ENCODE measurements at places on chromosomes 2 and 18.
A peak's percentile ranks its signal among the peaks of the same experiment; 100 is the strongest.

DNA sequence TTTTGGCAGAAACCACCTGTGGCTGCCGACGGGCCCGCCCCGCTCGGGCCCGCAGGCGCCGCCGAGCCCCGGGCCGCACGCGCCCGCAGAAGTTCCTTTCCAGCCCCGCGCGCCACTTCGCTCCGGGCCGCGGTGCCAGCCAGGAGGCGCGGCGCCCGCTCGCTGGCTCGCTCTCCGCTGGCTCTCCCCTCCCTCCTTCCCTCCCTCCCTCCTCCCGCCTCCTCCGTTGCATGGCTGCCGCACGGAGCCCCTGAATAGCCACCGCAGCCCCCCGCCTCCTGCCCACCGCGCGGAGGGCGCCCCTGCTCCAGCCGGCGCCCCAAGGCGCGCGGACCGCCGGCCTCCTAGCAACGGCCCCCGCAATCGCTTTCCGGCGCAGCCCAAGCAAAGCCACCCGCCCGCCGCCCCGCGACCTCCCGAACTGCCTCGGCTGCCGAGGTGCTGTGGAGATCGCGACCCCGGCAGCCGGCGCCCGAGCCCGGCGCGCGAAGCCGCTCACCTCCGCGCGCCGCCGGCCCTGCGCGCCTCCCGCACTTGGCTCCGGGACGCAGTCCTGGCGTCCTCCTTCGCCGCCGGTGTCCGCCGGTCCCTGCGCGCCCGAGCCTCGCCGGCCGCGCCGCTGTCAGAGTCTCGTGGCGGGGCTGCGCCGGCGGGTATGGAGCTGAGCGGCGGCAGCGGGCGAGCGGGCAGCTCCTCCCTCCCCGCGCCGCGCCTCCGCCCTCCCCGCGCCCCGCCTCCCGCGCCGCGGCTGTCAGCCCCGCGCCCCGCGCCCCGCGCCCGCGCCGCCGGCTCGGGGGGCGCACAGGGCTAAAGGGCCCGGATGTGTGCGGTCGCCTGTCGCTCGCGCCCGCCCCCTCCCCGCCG lies at the start of gene ZBTB7C:
Gene ZBTB7C, minus strand, starts transcription at position 657 of the 864 bp plus-strand sequence.
- no peak for DNase-seq

GRCh38 chr2:128012698-128013097 lies 15.2 kb downstream of the SAP130 start:
- DNase-seq = no peak

DNA sequence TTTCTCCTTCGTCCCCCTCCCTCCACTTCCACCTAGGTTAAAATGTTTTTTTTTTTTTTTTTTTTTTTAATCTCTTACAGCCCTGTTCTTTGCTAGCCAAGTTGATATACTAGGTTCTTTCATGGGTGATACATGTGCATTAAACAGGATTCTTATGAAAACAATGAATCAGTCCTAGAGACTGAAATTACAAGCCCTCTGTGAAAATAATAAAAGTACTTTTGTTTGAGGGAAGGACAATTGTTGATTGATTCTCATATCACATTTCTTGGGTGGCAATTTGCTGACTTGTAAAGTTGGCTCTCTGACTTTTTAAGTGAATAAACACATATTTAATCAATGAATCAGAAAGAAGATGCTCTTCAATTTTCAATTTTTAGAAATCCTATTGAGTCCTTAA lies 639.9 kb downstream of the LRP1B start:
- DNase-seq = no peak

- no peak for DNase-seq
Observed at GRCh38 chr18:25876330-25876948, 214.0 kb downstream of the SS18 start.

GRCh38 chr2:86000131-86000937 lies 105.4 kb downstream of the POLR1A start:
- no peak for DNase-seq

GRCh38 chr2:191217580-191217979 lies 27.6 kb upstream of the MYO1B start:
- DNase-seq = no peak

- DNase-seq = no peak
Observed at GRCh38 chr2:61689568-61689967, 151.4 kb upstream of the XPO1 start.

DNA sequence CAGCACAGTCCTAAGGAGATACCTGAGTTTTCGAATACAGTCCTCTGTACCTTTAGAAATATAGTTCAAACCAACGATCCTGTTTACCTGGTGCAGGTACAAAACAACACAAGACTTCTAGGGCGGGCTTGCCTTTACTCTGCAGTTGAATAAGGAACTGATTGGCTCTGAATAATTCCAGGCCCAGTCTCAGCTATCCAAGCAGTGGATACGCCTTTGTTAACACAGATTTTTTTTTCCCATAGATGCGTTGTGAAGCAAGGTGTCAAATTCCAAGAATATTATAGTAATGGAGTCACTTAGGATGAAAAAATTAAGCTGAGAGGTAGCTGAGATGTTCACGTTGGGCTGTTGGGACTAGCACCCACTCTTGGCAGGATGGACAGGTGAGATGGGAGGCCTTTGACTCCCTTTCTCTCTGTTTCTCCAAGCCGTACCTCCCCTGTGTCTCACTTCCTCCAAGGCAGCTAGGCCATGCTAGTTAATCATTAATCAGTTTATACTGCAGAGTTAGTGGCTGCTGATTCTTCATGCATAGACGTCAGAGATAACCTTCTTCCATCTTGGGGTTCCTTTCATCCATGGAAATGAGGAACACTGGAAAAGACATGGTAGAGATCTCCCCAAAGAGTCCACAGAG lies 380.8 kb upstream of the ACVR2A start:
- DNase-seq = no peak

- DNase-seq = no peak
Observed at GRCh38 chr2:204574486-204574885, 29.2 kb downstream of the PARD3B start.

GRCh38 chr2:230124235-230124634 lies 55.5 kb upstream of the SLC16A14 start:
- no peak for DNase-seq

DNA sequence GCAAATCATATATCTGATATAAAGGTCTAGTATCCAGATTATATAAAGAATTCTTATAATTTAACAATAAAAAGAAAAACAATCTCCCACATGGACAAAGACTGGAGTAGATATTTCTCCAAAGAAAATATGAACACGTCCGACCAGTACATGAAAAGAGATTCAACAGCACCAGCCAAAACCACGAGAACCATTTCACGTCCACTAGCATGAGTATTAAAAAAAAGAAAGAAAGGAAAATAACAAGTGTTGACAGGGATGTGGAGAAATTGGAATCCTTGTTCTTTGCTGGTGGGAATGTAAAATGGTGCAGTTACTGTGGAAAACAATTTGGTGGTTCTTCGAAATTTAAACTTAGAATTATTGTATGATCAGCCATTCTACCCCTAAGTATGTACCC lies 432.7 kb upstream of the TRIB2 start:
- DNase-seq = no peak

DNA sequence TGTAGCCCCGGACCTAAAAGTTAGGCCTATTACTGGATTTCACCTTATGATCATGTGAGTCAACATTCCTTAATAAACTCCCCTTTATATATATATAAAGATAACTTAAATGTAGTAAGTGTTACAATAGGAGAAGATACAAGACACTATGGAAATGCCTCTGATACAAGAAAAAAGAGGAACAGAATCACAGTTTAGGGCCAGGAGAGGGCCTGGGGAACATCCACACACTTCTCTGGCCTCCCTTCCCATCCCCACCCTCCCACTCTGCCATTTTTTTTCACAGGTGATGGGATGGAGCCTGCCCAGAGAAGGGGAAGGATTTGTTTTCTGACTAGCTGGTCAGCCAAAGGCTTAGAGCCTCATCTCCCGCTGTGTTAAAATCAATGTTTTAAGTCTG lies 6.4 kb downstream of the CDC42EP3 start:
- DNase-seq = no peak

GRCh38 chr2:196376984-196377877 lies 205.9 kb upstream of the STK17B start:
- no peak for DNase-seq

GRCh38 chr2:6959751-6960150 lies 42.5 kb downstream of the RNF144A start:
- no peak for DNase-seq

DNA sequence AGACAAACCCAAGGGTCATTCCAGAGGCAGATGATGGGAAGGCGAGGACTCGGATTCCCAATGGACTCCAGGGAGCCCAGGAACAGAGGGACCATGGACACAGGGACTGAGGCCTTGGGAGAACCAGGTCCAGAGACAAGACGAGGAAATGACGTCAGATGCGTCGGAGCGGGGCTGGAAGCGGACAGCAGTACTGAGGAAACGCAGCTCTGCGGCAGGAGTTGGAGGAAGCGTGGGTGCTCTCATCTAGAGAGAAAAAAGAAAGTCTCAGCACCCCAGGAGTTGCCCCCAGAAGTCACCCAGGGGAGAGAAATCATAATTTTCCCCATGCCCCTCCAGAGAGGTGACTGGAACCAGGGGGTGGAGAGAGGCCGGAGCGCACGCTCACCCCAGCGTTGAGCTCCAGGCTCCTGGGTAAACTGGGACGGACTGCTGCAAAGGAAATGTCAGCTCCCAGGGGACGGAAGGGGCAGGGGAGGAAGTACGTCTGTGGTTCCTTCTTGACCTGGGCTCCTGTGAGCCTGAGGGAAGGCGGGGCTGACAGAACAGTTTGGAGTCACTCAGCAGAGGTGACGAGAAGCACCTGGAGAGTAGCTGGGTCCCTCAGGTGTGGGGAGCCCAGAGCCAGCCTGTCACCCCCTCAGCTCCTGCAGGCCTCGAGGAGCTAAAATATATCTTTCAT lies 44.7 kb downstream of the CMPK2 start:
- DNase-seq = no peak

DNA sequence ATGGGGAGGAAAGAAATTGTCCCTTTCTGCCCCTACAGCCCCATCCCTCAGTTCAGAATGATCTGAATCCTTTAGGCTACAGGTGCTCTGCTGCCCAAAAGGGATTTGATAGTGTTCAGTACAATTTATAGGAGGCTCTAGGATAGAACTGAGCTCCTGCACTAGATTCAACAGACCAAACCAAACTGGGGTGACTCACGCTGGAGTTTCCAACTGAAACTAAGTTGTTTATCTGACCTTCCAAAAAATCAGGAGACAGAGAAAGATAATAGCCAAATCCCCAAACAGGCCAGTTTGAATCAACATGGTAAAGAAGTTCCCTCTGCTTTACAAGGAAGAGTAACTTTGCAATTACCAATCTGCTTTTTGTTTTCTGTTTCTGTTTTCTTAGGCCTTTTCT lies 72.7 kb upstream of the MBOAT2 start:
- no peak for DNase-seq

- no peak for DNase-seq
Observed at GRCh38 chr18:53887447-53887846, 337.0 kb downstream of the MBD2 start.

- DNase-seq = no peak
Observed at GRCh38 chr18:5462227-5462626, 81.6 kb downstream of the EPB41L3 start.

- DNase-seq = no peak
Observed at GRCh38 chr2:8779795-8780671, 57.4 kb downstream of the KIDINS220 start.

DNA sequence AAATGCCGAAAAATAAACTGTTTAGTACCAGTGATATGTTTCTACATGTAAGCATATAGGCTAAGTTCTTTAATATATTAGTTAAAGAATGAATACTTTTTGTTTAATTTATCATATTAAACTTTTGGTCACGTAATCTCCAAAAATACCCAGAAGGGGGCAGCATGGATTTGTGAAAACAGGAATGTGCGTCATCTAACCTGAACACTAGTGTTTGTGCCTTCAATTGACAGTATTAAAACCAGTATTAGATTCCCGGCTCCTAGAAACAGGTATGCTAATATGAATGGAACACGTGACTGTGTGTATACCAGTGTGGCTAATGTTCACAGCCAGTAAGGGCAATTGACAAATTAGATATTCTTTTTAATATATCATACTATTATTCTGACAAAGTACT lies 51.8 kb downstream of the WDR7 start:
- no peak for DNase-seq

GRCh38 chr2:239610457-239611221 lies 209.8 kb upstream of the HDAC4 start:
- no peak for DNase-seq

DNA sequence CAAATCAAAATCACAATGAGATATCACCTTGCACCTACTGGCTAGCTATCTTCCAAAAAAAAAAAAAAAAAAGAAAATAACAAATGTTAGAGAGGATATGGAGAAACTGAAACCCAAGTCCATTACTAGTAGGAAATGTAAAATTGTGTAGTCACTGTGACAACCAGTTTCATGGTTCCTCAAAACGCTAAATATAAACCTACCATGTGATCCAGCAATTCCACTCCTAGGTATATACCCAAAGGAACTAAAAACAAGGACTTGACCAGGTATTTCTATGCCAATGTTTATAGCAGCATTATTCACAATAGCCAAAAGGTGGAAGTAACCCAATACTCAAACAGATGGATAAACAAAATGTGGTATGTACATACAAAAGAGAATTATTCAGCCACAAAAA lies 11.7 kb upstream of the SCRN3 start:
- DNase-seq = no peak

- DNase-seq = peak; percentile 16
Observed at GRCh38 chr2:207473049-207473930, 56.5 kb upstream of the CREB1 start.

GRCh38 chr2:46072101-46072820 lies 224.9 kb upstream of the EPAS1 start:
- no peak for DNase-seq

- no peak for DNase-seq
Observed at GRCh38 chr2:112692918-112693317, 27.9 kb upstream of the NT5DC4 start.

- DNase-seq = no peak
Observed at GRCh38 chr18:65725251-65726050, 25.4 kb upstream of the CDH7 start.

DNA sequence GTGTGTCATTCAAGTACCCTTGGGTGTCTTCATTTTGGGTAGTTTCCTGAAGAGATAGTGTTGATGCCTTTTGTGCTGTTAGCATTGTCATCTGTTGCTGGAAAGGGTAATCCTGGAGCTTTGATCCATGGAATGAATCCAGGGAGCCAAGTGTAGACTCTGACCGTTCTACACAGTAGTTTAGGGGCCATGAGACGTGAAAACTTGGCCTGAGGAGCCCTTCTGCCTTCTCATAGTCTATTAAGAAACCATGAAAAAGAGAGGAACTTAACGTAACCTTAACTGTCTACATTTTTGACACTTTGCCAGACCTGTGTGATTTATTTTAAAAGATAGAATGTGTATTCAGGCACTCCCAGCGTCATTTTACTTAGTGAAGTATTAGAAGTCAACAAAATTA lies 194.0 kb downstream of the BABAM2 start:
- DNase-seq = no peak

Measured in SK-N-MC (cell line).